ENCODE measurements at places on chromosomes 2 and 18. TPM values are rescaled to one million over a fixed set of nuclear protein-coding genes. Genes with fewer than 3 reads are reported as not detected.

RPL37A gene
- 2,277 TPM for total RNA-seq

CCDC88A gene
- 12.9 TPM for total RNA-seq

PTPRN gene
- 0.16 TPM for total RNA-seq

RTP5 gene
- total RNA-seq = not detected

CFAP53 gene
- 0.29 TPM for total RNA-seq

SERPINB4 gene
- total RNA-seq = not detected

RAPH1 gene
- total RNA-seq = 0.16 TPM

ALPG gene
- total RNA-seq = not detected

CTNNA2 gene
- total RNA-seq = not detected

D2HGDH gene
- total RNA-seq = 26.3 TPM

LOXHD1 gene
- total RNA-seq = 0.47 TPM

IL1B gene
- not detected for total RNA-seq

ZNF512 gene
- 39.0 TPM for total RNA-seq

OTX1 gene
- total RNA-seq = not detected

GKN1 gene
- total RNA-seq = not detected
